ENCODE measurements at places on chromosomes 3 and 15. TPM values are rescaled to one million over a fixed set of nuclear protein-coding genes. Genes with fewer than 3 reads are reported as not detected.

DNA sequence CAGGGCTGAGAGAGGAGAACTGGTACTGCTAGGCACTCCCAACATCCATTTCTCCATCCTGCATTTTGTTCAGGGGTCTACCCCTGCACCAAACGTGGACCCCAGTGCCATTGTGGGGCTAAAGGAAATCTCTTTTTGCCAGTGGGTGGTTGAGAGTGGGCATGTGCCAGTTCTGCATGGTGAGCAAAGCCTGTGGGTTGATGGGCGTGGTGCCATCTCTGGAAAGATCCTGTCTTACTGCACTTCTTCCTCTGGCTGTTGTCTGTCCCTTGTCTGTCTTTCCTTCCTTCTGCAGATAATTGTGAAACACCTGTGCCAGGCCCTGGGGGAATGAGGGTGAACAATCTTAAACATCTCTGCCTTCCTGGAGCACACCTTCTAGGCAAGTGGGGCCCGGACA, 1.4 kb upstream of the RARRES1 start:
- no peak overlapping the region for H3K27ac ChIP-seq
- DNase-seq: no peak
- no peaks in the 10 kb centered on the region for H3K27me3 ChIP-seq
- peaks cover 12% of the 10 kb centered on the region for H3K36me3 ChIP-seq

- H3K27me3 ChIP-seq: peaks cover 15% of the 10 kb centered on the region
- H3K4me1 ChIP-seq: no peaks in the 10 kb centered on the region
- H3K27ac ChIP-seq: no peak overlapping the region
- H3K4me3 ChIP-seq: no peak overlapping the region
- no peak for DNase-seq
Measured at GRCh38 chr3:112348943-112349342, 16.0 kb downstream of the CD200 start.

DNA sequence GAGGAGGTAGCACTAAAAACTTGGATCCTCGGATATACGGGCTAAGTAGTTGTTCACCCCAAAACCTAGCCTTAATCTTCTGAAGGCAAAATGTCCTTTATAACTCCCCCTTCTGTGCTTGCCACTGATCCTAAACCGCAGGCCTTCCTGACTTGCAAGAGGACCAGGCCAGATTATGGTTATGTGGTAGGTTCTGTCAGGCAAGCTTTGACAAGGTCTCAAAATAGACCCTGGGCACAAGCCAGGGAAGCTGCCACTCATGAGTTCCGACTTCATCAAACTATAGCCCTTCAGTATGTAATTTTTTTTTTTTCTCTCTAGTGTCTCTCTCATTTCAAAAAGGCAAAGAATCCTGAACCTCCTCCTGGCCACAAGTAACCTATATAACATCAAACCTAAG, 3.2 kb downstream of the LRRFIP2 start:
- peaks cover 66% of the 10 kb centered on the region for H3K36me3 ChIP-seq
- peaks cover 59% of the 10 kb centered on the region for H3K4me1 ChIP-seq
- no peak for DNase-seq

DNA sequence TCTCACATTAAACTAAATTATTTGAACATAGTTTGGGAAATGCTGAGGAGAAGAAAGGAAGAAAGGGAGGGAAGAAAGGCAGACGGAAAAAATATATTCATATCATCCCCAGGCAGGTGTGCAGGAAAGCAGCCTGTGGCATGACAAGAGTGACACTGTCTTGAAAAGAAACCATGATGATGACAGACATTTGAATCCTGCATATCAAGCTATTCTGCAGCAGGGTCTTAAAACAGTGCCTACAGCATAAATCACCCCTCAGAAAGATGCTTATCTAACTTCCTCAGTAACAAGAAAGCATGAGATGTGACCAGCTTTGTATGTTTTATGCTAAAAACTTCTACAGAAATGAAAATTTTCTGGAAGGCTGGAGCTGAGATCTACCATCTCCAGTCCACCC, 144.5 kb upstream of the GRM7 start:
- H3K4me1 ChIP-seq: no peaks in the 10 kb centered on the region
- no peak for DNase-seq
- H3K27me3 ChIP-seq: no peaks in the 10 kb centered on the region
- H3K36me3 ChIP-seq: no peaks in the 10 kb centered on the region
- no peak overlapping the region for H3K27ac ChIP-seq

DNA sequence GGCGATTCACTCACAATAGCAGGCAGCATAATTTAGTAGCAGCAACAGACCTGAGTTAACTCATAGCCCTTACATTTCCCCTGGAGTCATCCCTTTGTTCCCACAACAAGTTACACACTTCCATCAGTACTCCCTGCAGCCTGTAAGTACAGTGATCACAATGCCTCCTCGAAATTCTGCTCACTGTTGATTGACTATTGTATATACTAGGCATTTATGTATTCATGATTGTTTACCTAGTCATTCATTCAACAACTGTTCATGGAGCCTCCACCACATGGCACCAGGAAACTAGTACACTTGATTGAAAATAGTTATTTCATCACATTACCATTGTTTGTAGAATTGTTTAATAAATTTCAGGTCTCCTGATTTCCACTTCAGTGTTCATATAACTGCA, 71.4 kb upstream of the P3H2 start:
- H3K36me3 ChIP-seq: no peaks in the 10 kb centered on the region
- 0 out of 2 replicates have a peak overlapping the region, but pooled peaks have one; percentile 39 for H3K27ac ChIP-seq
- H3K27me3 ChIP-seq: no peaks in the 10 kb centered on the region
- DNase-seq: no peak

The PPIP5K1 gene
- 15.4 TPM for total RNA-seq

GRCh38 chr3:75220932-75221331, 443.2 kb upstream of the FRG2C start:
- no peak for DNase-seq
- H3K36me3 ChIP-seq: no peaks in the 10 kb centered on the region
- no peak overlapping the region for H3K27ac ChIP-seq

DNA sequence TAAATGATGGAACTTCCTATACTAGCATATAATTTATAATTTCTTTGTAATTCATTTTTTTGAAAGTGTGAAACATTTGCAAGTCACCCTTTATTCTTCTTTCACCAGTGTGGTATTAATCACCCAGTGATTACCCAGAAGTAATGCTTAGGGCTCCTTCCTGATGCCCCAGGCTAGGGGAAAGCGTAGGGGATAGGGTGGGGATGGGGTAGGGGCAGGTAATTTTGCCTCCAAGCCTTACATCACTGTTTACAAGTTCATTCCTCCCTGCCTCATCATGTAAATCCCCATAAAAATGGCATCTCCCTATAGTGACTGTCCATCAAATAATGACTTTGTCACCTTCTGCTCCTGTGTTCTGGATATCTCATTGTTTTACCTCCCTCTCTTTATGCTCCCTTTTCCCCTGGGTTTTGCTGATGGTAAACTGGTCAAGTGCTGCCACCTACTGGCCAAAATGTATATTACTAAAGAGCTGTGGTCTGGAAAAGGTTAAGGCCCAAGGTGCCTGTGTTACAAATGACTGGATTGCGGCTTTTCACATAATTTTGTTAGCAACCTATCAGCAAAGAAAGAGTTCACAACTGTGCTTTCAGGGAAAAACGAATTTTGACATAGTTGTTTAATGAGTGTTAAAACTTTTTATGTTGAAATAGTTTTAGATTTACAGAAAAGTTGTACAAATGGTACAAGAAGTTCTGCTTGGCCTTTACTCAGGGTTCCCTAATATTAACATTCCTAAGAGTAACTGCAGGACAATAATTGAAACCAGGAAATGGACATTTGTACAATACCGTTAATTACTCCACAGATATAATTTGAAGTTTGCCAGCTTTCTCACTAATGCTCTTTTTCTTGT, 54.7 kb downstream of the ONECUT1 start:
- H3K4me3 ChIP-seq: no peak overlapping the region
- peak; percentile 67 for DNase-seq
- H3K27me3 ChIP-seq: peaks cover 12% of the 10 kb centered on the region

All from HFFc6 (cell line).